AG08396 (cell line): ENCODE measurements at places on chromosomes 3 and 15.
A peak's percentile ranks its signal among the peaks of the same experiment; 100 is the strongest.

DNA sequence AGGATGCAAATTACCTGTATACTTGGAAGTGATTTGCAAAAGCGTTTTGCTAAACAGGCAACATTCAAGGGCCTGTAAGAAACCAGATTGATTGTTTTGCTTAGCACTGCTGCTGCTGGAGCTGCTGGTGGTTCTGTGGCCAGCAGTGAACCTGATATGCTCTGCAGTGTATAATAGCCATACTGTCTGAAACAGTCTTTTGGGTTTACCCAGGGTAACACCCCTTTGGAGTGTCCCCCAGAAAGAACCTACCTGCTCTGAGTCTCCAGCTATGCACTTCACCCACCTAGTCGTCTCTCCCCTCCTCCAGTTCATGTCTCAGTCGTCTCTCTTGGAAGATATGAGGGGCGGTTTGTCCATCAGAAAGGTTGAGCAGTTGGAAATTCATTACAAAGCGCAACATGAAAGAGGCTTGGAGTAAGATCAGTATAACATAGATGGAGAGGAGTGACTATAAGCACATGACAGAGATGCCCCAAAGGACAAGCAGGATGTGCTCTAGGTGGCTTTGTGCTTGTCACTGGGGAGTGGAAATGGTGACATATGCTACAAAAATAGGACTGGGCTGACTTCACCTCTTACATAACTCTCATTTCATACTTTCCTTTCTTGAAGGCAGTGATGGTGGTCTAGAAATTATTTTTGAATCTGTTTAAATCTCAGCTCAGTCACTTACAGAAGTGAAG, 3.8 kb downstream of the MKRN2 start:
- DNase-seq: no peak

DNA sequence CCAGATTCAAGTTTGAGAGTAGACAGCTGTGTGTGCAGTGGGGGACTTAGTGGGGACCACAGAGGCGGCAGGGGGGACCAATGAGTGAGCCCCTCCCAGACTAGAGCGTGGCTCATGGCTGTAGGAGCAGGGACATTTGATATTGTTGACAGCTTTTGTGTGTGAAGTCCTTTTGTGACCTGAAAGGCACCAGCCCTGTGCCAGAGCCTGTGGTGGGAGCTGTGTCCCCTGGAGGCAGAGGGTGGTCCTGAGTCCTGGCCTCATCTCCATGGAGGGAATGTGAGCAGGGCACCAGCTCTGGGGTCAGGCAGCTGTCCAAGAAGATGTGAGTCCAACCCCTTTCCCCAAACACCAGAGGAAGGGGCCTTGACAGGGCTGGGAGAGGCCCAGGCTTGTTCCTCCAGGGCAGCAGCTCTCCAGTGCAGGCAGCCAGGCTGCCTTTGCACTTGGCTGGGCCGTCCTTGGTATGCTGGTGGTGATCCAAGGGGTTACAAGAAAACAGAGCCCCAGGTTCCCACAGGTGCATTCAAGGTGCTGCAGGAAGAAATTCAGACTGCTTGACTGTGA, 10.1 kb upstream of the C3orf22 start:
- no peak for DNase-seq

- no peak for DNase-seq
These were observed 39.5 kb downstream of the TMEM40 start for GRCh38 chr3:12719541-12719940.

- no peak for DNase-seq
These were observed 6.4 kb downstream of the NSUN3 start for GRCh38 chr3:94069194-94069813.

DNA sequence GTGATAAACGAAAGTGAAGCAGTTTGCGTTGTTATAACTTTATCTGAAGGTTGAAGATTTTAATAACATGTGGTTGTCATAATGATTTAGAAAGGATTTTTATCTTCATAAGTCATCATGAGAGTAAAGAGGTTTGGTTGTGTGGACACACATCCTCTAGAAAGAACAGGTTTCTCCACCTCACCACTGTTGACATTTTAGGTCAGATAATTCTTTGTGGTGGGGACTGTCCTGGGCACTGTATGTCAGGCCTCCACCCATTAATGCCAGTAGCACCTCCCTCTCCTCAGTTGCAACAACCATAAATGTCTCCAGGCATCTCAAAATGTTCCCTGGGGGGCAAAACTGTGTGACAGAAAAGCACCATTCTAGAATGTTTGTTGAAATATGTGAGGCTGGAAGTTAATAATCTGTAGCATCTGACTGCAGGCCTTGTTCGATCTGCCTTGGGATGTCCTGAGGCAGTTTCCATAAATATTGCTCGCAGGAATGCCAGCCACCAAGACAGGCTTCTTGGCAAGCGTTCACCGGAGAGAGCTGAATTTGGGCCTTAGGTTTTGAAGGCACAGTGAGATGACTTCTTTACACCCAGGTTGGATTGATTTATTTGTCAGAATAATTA, 100.1 kb downstream of the ADAMTSL3 start:
- DNase-seq: no peak

GRCh38 chr3:61560517-61561373, 626 bp upstream of the PTPRG start:
- peak; percentile 81 for DNase-seq

GRCh38 chr3:9064850-9065249, 101.6 kb upstream of the RAD18 start:
- DNase-seq: no peak

DNA sequence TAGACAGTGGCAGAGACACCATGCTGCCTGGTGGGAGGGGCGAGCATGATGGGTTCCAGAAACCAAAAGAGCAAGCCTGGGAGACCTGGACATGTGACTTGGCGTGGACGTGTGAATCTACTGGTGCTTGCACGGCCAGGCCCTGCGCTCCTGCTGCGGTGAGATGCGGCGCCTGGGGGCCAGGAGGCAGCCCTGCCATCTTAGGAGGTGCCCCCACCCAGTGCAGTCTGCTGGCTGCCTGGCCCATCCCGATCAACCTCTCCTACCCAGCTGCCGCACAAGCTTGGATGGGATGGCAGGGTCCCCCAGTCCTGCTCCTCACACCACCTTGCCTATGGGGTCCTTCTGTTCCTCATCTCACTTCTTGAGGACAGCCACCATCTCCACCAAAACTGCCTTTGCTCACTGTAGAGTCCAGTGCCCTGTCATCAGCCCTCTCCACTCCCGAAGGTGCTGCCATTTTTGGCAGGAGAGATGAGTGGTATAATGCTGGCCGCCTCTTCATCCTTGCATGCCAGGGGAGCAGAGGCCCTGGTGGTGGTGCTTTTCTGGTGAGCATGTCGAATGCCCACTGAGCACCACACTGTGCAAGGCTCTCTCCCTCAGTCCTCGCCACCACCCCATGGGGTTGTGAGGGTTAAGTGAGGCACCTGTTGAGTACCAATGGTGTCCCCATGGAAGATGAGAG, 3.1 kb upstream of the ABTB1 start:
- DNase-seq: no peak

DNA sequence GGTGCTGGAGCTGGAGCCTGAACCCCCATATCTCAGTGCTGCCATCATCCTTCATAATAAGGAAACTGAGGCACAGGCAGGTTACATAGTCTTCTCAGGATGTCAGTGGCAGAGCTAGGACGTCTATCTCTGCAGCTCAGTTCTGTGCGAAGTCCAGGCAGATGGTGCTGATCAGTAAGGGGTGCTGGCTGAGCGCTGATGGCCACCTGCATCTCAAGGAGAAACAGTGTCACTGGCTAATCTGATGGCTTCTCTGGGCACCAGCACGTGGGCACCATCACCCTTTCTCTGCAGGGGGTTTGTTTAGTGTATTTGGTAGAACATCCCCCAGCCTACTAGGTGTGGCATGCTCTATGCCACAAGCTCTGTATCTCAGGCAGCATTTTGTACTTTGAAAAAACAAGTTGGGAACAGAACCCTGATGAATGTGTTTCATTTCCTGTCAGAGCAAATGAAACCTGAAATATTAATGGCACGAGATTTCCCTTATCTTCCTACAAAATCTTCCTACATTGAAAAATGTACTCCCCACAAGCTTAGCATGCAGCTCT, 35.1 kb downstream of the APBA2 start:
- no peak for DNase-seq

DNA sequence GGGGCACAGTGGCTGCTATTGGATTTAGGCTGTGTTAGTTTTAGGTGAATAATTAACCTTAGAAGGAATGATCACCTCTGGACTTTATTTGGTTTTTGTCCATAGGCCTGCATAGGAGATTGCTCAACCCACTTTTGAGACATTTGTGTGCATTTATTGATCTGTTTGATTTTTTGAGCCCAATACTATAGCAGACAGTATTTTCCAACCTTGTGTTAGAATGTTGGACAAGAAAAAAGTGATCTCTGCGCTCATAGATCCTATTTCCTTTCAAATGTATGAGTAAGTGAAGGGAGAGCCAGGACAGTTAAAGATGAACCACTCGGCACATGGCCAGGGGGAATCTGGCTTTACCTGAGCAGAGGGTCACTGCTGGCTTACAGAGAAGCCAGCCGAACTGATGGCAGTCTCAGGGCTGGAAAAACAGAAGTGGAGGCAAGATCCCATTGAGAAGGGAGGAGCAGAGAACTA, 8.8 kb upstream of the TOPBP1 start:
- no peak for DNase-seq

DNA sequence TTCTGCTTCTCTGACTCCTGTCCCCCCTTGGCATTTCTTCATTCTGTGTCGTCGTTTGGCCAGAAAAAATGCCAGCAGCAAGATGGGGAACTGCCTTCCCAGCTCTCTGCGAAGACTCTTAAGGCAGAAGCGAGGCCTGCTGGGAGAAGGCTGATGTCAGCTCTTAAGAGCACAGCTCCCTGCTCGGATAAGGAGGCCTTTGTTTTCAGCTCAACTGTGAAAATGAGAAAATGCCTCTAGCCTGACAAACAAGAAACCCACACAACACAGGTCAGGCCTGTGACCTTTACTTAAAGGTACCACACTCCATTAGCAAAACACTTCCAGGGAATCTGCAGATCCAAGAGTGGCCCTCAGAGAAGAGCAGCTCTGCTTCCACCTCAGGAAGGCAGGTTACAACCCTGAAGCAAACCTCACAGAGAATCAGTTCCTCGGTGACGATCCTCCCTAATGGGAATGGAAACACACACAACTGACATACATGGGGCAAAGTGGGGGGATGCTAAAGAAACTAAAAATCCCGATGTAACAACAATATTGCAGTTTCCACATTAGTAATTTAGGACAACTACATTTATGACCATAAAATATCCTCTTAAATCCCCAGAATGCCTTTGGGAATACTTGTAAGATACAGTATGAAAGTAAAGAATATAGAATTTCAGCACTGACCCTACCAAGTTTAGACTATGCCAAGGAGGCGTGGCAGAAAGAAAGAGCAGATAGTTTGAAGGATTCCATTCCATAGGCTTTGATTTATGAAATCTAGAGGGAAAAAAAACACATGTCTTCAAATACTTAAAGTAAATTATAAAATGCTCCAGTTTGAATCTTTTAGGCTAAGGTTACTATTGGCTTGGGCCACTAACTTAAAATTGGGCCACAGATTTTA, 52.1 kb downstream of the VGLL4 start:
- peak; percentile 49 for DNase-seq

- DNase-seq: no peak
These were observed 34.8 kb downstream of the DENND4A start for GRCh38 chr15:65757256-65757655.

GRCh38 chr15:82873000-82873680, 63.7 kb downstream of the WHAMM start:
- DNase-seq: no peak

DNA sequence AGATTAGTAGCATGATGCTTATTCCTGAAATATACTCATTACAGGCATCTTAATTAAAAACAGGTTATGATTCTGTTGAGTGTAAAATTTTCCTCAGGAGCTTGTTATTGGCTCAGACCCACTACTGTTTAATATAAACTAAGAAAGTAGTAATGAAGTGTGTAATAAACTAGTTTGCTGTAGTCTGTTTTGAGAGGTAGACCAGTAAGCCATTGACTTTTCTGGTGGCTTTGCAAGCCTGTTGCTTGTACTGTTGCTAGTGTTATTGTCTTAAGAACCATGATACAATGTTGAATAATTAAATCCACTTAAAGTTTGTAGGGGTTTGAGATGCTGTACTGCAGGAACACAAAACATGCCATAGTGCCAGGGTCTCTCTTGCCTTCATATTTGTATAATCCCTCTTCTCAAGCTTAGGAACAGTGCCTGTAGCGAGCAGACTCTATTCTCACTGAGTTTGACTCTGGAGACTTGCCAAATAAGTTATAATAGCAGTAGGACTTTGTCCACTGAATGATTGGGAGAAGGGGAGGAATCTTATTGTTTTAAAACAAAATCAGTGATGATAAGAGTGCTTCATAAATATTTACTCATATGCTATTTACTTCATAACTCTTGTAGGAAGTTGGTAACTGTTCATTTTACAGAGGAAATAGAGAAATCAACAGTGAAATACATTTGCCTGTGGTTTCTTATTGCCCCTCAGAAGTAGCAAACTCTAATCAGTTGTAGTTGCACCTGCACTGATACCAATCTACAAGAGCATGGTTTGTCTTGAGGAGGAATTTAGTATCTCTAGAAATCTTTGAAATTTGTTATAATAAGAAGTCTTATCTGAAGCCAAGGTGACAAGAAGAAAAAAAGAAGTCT, 13.4 kb downstream of the TCF12 start:
- no peak for DNase-seq

DNA sequence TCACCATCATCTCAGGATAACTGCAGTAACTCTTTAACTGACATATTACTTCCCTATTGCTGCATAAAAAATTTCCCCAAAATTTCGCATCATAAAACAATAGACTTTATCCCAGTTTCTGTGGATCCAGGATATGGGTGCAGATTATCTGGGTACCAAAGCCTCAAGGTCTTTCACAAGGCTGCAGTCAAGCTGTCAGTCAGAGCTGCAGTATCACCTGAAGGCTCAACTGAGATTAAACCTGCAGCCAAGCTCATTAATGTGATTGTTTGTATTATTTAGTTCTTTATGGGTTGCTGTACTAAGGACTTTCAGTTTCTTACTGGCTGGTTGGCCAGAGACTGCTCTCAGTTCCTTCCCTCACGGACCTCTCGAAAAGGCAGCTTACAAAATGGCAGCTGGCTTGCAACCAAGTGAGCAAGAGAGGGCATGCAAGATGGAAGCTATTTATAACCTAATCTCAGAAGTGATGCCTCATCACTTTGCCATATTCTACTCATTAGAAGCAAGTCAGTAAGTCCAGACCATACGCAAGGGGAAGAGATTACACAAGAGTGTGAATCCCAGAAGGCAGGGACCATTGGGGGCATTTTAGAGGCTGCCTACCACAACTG, 54.9 kb downstream of the DCUN1D1 start:
- no peak for DNase-seq

- DNase-seq: no peak
These were observed 10.4 kb upstream of the VEPH1 start for GRCh38 chr3:157513585-157513984.
